ENCODE measurements at places on chromosomes 7 and 10. TPM values are rescaled to one million over a fixed set of nuclear protein-coding genes. Genes with fewer than 3 reads are reported as not detected.

Gene HTR7
- total RNA-seq = not detected

- no peak for DNase-seq
Observed at GRCh38 chr7:25215694-25216335, 12.5 kb downstream of the NPVF start.

Gene GRM3
- not detected for total RNA-seq

Gene GIMAP6
- total RNA-seq = 19.2 TPM

- no peak for DNase-seq
Observed at GRCh38 chr7:123773481-123773880, 24.7 kb upstream of the WASL start.

DNA sequence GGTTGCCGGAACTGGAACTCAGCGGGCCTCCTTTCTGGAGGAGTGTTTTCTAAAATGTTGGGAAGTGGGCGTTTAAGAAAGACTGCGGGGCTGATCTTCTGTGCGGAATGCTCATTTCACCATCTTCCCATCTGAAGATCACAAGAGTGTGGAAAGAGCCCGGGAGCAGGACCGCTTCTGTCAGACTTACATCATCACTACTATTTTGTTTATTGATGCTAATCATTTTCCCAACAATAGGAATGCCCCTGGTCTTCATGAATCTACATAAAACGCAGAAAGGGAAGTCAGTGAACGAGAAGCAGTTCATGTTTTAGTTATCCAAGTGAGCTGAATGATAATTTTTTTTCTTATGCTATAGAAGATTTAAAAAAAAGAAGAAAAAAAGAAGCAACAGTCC lies 447.8 kb upstream of the MKI67 start:
- no peak for DNase-seq

Gene DIP2C
- total RNA-seq = 0.67 TPM

Gene OPN1SW
- total RNA-seq = not detected

- no peak for DNase-seq
Observed at GRCh38 chr7:73871163-73872011, 10.4 kb downstream of the TMEM270 start.

Gene MYO1G
- 391 TPM for total RNA-seq

DNA sequence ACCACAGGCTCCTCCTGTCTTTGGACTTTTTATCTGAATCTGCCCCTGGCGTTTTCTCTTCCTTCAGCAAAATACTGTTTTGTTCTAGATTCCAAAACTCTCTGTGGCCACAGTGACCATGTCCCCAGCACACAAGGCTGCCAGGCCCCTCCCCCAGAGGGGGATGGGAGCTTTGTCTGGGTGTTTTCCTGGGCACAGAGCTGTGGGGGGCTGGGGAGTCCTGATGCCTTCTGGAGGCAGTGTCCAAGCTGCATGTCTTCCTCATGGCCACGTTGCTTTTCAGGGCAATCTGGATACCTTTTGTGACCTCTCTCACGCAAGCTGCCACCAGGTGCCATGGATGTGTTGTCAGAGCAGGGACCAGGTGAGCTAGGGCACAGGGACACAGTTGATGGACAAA lies 26.2 kb downstream of the ANTXRL start:
- no peak for DNase-seq

GRCh38 chr7:130899071-130899560 lies 165.1 kb upstream of the KLF14 start:
- DNase-seq = no peak

DNA sequence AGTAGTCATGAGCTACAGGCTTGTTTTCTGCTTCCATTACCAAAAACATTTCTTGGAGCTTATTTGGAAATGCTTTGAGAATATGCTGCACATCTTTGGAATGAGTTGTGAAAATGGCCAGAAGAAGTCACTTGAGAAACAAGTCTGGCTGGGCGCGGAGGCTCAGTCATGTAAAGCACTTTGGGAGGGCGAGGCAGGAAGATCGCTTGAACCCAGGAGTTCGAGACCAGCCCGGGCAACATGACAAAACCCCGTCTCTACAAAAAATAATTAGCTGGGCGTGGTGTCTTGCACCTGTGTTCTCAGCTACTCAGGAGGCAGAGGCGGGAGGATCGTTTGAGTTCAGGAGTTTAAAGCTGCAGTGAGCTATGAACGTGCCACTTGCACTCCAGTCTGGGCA lies 882 bp upstream of the CHCHD1 start:
- DNase-seq = no peak

- DNase-seq = no peak
Observed at GRCh38 chr10:71156436-71156835, 55.9 kb upstream of the UNC5B start.

- no peak for DNase-seq
Observed at GRCh38 chr7:158315881-158316280, 271.7 kb downstream of the PTPRN2 start.

DNA sequence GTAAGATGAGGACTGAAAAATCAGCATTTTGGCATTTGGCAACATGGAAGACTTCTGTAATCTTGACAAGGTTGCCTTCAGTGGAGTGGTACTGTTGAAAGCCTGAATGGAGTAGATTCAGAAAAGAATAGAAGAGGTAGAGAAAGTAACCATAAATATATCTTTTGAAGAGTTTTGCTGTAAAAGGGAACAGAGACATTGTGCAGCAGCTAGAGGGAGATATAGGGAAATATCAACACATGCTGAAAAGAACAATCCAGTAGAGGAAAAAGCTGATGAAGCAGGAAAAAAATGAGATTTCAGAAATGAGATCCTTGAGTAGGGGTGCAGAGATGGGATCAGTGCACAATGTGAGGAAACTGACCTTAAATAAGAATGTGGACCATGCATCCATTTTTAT lies 60.0 kb downstream of the RAPGEF5 start:
- no peak for DNase-seq

Gene AMZ1
- 0.47 TPM for total RNA-seq

- DNase-seq = no peak
Observed at GRCh38 chr10:60976687-60977086, 32.7 kb upstream of the RHOBTB1 start.

Gene GPNMB
- 0.38 TPM for total RNA-seq

DNA sequence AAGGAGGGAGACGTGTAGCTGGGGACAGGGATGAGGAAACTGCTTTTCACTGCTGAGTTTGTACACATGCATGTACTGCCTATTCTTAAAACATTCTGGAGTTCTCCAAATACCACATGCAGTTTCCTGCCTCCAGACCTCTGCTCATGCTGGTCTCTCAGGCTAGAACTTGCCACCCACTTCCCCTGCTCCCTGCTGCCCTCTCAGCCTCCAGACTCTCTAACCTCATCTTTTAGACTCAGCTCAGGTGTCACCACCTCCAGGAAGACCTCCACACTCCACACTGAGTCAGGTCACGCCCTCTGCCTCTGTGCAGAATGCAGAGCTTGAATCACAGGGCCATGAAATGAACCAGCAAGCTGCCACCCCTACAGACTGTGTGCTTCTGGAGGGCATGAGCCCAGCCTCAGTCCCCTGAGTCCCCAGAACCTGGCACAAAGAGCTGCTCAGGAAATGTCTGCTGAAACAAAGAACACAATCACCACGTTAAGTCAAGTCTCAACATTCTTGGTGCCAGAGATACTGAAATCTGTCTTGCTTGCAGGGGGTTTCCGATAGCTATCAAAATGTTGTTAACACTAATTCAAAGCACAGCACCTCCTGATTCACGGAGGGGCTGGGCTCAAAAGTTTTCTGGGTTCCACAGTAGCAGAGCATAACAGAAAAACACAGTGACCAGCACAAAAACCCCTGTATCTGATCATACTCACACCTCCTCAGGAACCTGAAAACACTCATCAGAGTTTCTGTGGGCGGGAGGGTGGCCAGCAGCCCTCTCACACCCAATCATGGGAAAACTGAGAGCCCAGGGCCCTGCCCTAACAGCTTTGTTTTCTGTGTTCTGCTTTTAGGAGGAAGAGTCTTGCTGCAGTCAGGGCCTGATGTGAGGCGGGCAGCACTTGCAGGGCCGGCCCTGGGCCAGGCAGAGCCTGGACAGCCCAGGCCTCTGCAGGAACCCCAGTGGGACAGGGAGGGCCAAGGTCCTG lies 21.1 kb downstream of the FAM53B start:
- peak; percentile 81 for DNase-seq

Gene STEAP1
- total RNA-seq = 2.6 TPM

- no peak for DNase-seq
Observed at GRCh38 chr10:78624791-78625190, 444.0 kb upstream of the ZMIZ1 start.

DNA sequence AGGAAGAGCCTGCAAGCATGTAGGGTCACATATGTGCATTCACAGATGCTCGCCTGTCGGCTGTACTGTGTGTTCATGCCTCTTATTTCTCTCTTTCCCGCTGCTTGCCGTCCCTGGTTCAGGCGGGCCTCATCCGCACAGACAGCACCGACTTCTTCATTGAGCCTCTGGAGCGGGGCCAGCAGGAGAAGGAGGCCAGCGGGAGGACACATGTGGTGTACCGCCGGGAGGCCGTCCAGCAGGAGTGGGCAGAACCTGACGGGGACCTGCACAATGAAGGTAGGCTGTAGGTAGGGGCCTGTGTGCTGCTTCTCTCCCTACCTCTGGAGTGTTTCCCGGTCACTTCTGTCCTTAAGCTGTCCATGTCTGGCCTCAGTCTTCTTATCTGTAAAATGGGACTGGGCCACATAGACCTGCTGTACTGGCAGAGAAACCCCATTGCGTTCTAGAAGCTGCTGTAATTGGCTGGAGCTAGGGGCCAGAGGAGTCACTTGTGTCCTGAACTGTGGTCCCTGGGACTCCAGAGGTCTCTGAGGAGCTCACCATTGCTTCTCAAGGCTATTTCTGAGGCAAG lies 30.0 kb downstream of the ADAMTS14 start:
- DNase-seq = no peak

- DNase-seq = no peak
Observed at GRCh38 chr10:75470901-75471300, 39.5 kb downstream of the LRMDA start.

Gene FFAR4
- total RNA-seq = not detected

GRCh38 chr7:116331020-116331419 lies 120.7 kb downstream of the TES start:
- DNase-seq = no peak

Gene ERVW-1
- not detected for total RNA-seq

GRCh38 chr7:117993377-117994003 lies 120.2 kb upstream of the CTTNBP2 start:
- peak; percentile 8 for DNase-seq

DNA sequence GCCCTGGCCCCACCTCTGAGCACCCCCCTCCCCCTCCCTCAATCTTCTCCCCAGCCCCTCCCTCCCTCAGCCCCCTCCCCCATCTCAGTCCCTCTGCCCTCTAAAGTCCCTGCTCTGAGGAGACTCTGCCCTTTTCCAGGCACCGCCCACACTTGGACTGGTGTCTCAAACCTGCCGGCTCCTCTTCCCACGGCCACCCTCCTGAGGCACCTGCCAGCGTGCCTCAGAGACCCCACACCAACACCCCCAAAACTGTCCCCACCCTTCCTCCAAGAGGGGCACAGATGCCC lies 34.6 kb upstream of the HSPB1 start:
- DNase-seq = no peak

Gene WASHC2C
- 17.0 TPM for total RNA-seq

Gene TYSND1
- total RNA-seq = 12.5 TPM

Gene VGF
- not detected for total RNA-seq

- DNase-seq = no peak
Observed at GRCh38 chr7:86437951-86438450, 205.7 kb upstream of the GRM3 start.

- no peak for DNase-seq
Observed at GRCh38 chr7:27146491-27147198, 929 bp downstream of the HOXA6 start.

Gene JCAD
- total RNA-seq = 0.05 TPM

DNA sequence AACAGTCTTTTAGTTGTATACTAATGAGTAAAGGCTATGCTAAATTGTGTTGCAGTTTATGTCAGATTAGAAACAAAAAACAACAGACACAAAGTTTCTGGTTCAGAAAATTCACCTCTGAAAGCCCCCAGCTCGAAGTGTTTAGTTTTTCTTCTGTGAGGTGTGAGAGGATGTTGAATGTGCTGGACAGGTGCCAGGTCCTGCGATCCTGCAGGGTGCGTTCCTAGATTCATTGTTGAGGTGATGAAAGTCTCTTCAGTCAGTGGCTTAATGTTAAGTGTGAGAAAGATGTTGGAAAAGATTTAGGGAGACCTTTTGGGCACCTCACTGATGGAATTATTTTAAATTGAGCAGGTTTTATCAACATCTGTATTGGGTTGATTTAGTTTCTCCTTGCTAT lies 287.3 kb downstream of the SDK1 start:
- peak; percentile 26 for DNase-seq

DNA sequence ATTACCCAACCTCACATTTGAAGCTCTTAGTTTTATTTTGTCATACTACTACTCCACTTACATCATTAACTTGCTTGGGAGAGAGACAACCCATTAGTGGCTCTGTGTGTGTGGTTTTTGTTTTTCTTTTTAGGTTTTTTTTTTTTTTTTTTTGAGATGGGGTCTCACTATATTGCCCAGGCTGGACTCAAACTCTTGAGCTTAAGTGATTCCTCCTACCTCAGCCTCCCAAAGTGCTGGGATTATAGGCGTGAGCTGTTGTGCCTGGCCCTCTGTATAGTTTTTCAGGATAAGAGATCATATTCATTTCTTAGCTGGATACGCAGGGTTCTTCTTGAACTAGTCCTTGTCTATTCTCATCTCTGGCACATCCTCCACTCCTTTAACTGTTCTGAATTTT lies 41.1 kb downstream of the KMT2E start:
- no peak for DNase-seq

DNA sequence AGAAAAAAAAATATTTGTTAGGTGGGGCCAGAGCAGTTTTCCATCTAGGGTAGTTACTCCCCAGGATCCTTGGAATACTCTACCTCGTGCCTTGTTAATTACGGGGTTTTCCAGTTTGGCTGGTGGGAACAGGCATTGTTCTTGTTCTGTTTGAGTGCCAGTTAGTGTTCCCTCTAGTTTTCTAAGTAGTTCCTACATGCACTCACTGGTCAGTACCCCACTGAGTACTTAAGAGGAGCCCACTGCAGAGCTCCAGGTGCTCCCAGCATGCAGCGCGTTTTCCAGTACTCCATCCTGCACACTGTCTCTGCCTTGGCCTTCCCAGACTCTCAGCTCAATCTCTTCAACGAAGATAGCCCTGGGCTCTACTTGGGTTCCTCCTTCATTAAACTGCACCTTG lies 58.0 kb downstream of the AHCYL2 start:
- DNase-seq = no peak

Gene ZNF479
- not detected for total RNA-seq

Gene ANK3
- total RNA-seq = 13.0 TPM

Gene COL26A1
- total RNA-seq = not detected

Data from activated naive CD4-positive, alpha-beta T cell treated with anti-CD3 and anti-CD28 coated beads for 36 hours (primary cell).